ENCODE measurements at places on chromosomes 1 and 21.

- no peak for DNase-seq
Measured at GRCh38 chr1:204979891-204980649, 62.9 kb upstream of the CNTN2 start.

- no peak for DNase-seq
Measured at GRCh38 chr1:111141245-111142220, 1.5 kb downstream of the CEPT1 start.

DNA sequence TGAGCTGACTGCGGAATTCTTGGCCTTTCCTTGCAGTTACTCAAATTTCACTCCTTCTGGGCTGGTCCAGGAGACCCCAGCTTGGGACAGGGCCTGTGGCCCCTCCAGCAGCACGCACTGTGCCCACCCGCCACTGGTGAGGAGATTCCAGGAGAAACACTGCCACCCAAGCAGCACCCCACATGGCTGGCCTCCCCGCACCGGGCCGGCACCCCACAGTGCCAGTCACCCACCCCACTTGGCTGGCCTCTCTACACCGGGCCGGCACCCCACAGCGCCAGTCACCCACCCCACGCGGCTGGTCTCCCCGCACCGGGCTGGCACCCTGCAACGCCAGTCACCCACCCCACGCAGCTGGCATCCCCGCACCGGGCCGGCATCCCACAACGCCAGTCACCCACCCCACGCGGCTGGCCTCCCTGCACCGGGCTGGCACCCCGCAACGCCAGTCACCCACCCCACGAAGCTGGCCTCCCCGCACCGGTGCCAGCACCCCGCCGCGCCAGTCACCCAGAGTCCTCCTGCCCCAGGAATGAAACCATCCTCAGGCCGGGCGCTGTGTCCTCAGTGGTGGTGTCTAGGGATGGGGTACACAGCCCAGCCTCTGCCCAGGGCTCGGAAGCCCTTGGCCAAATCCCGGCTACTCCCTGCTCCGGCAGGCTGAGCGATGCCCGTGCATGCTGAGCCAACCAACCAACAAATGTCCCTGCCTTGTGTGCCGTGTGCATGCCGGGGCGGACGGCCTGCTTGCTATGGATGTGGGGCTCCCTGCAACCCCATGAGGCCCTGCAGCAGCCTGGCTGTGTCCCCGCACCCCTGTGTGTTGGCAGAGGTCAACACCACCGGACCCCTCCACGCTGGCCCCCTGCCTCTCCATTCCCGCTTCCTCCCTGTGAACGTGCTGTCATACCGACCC is 38.6 kb upstream of the TSPEAR start:
- DNase-seq: no peak

- DNase-seq: no peak
Measured at GRCh38 chr1:214404571-214405213, 123.7 kb downstream of the SMYD2 start.

- no peak for DNase-seq
Measured at GRCh38 chr1:24374891-24375786, 38.4 kb downstream of the STPG1 start.

- DNase-seq: no peak
Measured at GRCh38 chr1:87362834-87363426, 34.2 kb downstream of the LMO4 start.

All from stimulated activated CD4-positive, alpha-beta T cell treated with anti-CD3 and anti-CD28 coated beads, TNF-alpha, amount 100 ng/mL, for 24 hours (primary cell).